NCI-H2081 treated with DMSO at 0.1 percent for 48 hours (cell line): ENCODE measurements at places on chromosomes 3 and 15.

- no peak for DNase-seq
These were observed 25.6 kb upstream of the EIF4A2 start for GRCh38 chr3:186757686-186758220.

- no peak for DNase-seq
These were observed 149.7 kb upstream of the SYNPR start for GRCh38 chr3:63128380-63128779.

DNA sequence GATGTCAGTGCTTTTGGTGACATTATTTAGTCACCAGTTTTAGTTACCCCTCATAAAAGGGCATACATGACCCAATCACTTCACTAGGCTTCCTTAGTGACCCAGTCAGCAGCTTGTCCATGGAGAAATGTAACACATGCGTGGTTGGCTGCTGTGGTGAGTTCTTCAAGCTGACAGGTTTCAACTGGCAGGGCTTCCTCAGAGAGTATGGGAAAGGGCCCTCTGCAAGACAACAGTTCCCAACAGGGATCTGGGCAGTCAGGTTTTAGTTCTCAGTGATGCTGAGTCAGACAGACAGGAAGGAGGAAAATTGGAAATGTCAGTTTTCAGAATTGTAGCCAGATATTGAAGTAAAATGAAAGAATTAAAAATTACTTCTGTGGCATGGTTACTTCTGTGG, 282.5 kb downstream of the TBL1XR1 start:
- DNase-seq = no peak

- no peak for DNase-seq
These were observed 25.1 kb downstream of the ADCY5 start for GRCh38 chr3:123423806-123424205.

- DNase-seq = no peak
These were observed 537.7 kb downstream of the UNC13C start for GRCh38 chr15:54515664-54516582.
